Type B pancreatic cell (in vitro differentiated cells): ENCODE measurements at places on chromosomes 4 and X.

- DNase-seq = no peak
These were observed 242.7 kb upstream of the DCAF8L1 start for GRCh38 chrX:28223991-28224390.

GRCh38 chr4:113978561-113979147 lies 793 bp downstream of the ARSJ start:
- DNase-seq = no peak

- DNase-seq = no peak
These were observed 113.3 kb upstream of the TBC1D9 start for GRCh38 chr4:140869446-140869845.

GRCh38 chr4:81042578-81043365 lies 12.3 kb downstream of the BMP3 start:
- no peak for DNase-seq

GRCh38 chr4:47996021-47996420 lies 20.5 kb downstream of the CNGA1 start:
- no peak for DNase-seq

DNA sequence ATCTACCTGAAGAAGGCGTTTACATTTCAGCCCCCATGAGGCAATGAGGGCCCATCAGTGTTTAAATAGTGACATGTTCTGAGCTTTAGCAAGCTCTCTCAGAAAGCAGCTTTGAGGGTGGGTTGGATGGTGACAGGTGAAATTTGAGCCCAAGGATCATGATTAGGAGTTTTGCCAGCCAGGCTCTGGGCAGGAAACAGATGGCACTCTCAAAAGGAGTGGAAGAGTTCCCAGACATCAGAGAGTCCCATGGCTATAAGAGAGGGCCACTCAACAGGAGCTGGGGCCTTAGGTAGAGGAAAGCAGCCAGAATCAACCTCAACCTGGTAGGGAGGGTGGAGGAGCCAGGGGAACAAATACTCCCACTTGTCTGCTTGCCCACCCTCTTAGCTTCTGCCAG lies 499.8 kb downstream of the MID1IP1 start:
- DNase-seq = no peak

- DNase-seq = no peak
These were observed 1.8 kb downstream of the PGAM4 start for GRCh38 chrX:77967631-77968030.

GRCh38 chr4:13208558-13209193 lies 275.5 kb downstream of the RAB28 start:
- no peak for DNase-seq

GRCh38 chrX:12526306-12526705 lies 264.9 kb upstream of the PRPS2 start:
- DNase-seq = no peak

DNA sequence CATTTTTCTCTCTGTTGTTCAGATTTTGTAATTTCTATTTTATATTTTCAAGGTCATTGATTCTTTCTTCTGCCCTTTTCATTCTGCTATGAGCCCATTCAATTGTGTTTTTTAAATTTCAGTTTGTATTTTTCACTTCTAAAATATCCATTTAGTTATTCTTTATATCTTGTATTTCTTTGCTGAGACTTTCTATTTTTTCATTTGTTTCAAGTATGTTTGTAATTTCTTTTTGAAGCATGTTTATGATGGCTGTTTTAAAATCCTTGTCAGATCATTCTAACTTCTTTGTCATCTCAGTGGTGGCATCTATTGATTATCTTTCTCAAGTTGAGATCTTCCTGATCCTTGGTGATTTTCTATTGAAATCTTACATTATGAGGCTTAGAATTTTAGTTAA lies 157.2 kb upstream of the USP9X start:
- DNase-seq = no peak

- DNase-seq = no peak
These were observed 165.9 kb downstream of the IL15 start for GRCh38 chr4:141802333-141802732.

DNA sequence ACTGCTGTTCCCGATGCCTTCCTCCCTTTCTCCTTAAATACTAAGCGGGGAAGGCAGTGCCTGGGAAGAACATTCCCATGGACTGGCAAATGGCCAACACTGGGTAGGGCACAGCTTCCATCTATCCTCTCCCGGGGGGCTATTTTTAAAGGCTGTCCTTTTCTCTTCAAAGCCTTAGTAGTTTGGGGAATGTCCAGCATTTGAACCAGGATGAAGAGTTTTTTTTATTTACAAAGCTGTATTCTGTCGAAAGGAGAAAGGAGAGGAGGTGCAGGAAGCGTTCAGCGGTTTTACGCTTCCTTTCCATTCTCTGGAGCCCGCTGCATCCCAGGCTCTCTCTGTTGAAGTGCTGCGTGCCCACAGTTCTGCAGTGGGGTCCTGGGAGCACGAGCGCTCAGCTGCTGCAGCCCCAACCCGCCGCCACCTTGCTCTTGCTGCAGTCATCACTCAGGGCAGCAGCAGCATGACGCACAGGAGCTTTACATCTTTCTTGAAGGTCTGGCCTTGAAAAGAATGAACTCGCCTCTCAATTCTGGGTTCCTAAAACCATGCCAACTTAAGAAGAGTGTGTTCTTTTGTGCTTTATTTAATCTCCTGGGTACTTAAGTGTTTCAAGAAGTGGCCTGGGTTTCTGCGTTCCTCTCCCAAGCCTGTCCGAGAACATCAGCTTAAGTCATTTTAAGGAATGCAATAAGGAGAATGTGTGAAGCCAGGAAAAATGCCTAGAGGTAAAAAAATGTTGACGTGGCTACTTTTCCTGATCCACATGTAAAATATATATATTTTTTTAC lies 427.2 kb downstream of the MAPK10 start:
- DNase-seq = no peak

DNA sequence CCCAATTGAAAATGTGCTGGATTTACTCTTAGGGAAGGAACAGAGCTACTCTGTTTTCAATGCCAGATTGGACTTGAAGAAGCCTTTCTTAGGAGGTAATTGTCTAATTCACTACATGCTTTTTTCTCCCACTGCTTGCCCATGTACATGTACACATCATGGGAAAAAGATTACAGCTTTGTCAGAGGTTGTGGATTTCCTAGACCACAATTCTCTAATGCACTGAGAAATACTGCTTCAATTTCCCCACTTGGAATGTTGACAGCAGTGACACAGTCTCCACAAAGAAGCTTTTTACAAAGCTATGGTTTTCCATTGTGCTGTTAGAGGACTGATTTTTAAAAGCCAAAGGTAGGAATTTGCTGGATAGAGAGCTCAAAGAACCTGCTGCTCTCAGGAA lies 19.5 kb downstream of the ZAR1 start:
- no peak for DNase-seq

- DNase-seq = no peak
These were observed 92.7 kb downstream of the STIM2 start for GRCh38 chr4:26953366-26953765.

DNA sequence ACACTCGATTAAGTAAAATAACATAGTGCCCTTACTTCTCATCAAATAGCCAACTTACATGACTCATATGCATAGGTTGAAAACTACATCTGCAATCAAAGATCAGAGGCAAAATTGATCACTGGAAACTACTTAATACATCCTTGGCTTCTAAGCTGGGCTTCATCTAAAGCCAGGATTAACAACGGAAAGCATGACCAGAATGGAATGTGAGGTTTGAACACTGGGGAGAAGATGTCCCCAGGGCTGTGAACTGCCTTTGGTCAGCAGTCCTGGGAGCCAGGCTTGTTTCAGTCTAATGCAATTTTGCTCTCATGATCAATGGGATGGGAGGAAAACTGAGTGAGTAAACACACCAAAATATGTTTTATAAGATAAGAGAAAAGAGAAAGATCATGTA lies 192.5 kb upstream of the TTC29 start:
- no peak for DNase-seq

- DNase-seq = no peak
These were observed 97.2 kb upstream of the EOLA2 start for GRCh38 chrX:150035531-150035930.

- DNase-seq = no peak
These were observed 9.3 kb downstream of the FGFBP2 start for GRCh38 chr4:15953625-15954024.

DNA sequence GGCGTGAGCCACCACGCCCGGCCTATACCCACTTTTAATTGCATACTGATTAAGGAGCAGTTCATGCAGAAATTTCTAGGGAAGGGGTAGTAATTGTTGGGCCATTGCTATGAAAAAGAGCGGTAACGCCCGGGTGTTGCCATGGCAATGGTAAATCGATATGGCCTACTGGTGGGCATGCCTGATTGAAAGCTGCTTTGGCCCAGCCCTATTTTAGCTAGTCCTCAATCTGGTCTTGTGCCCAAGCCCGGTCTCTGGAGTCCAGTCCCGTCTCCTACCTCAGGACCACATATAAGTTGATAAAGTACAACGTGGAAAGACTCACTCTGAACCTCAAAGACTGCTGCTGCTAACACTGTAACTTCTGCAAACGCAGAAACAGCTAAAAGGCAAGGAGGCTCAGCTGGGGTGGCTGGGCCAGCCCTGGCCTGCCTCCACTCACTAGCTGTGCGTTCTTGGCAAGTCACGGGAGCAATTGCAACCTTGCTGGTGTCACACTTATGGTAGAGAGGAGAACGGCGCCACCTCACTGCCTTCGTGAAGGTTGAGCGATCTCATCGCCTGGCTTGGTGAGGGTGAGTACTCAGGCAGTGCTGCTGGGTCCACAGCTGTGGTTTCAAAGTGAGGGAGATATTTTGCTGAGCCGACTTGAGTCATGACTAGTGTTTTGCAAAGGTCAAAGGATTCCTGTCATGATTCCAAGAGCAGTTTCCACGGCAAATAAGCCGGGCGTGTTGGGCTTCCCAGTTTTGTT lies 57.0 kb upstream of the GRPEL1 start:
- DNase-seq = no peak

GRCh38 chrX:57752866-57753265 lies 72.8 kb upstream of the NLRP2B start:
- no peak for DNase-seq

- DNase-seq = no peak
These were observed 57.7 kb upstream of the ATXN3L start for GRCh38 chrX:13377550-13377934.

GRCh38 chrX:18864390-18864920 lies 119.5 kb downstream of the PHKA2 start:
- DNase-seq = no peak

GRCh38 chr4:156815717-156816359 lies 155.8 kb downstream of the PDGFC start:
- no peak for DNase-seq

DNA sequence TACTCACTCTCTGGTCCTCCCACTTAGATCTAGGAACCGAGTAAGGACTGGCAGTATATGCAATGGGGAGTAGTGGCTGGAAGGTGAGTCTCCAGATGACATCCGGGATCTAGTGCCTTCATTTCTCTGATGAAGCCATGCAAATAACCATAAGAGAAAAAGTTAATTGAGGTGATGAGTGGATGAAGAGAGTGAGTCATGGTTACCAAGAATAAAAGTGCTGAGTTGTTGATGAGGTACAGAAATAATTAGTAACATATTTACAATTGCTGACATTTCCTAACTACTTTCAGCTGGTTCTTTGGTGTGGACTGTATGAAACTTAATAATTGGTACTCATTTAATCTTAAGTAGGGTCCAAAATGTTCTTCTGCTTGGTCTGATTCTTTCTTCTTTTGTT lies 146.7 kb upstream of the PITX2 start:
- DNase-seq = no peak

- peak; percentile 80 for DNase-seq
These were observed 21.0 kb upstream of the DCTD start for GRCh38 chr4:182938205-182938645.

GRCh38 chr4:144357975-144358374 lies 217.5 kb upstream of the GYPA start:
- no peak for DNase-seq

DNA sequence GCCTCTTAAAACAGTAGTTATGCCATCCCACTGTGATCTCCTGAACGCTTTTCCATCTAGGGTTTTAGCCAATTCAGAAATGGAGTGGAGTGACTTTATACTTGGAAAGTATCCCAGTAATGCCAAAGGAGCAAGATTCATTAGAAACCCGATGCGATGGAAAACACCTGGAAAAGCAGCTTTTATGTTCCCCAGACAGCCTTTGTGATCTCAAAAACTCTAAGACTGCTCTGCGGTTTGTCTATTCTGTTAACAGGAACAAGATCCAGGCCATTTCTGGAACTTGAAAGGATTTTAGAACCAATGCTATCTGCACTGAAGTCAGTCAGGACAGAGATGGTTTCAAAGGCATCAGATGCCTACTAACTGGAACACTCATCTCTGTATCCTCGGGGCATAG lies 145.1 kb downstream of the APBB2 start:
- no peak for DNase-seq

- DNase-seq = no peak
These were observed 682.3 kb upstream of the GRID2 start for GRCh38 chr4:91621446-91621845.

DNA sequence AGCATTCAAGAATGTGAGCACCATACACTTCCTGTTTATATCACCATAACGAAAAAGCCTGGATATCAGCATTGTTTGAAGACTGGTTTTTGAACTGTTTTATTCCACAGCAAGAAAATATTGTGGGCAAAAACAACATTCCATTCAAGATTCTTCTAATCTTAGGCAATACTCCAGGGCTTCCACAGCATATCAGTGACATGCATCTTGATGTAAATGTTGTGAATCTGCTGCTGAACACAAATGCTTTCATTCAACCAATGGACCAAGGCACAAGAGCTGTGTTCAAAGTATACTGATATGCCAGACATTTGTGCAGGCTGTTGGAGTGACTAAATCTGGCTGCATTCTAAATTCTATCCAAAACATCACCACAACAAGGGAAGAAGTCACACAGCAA lies 260.1 kb upstream of the ETNPPL start:
- DNase-seq = no peak

GRCh38 chr4:83646538-83647239 lies 110.8 kb downstream of the GPAT3 start:
- DNase-seq = no peak

DNA sequence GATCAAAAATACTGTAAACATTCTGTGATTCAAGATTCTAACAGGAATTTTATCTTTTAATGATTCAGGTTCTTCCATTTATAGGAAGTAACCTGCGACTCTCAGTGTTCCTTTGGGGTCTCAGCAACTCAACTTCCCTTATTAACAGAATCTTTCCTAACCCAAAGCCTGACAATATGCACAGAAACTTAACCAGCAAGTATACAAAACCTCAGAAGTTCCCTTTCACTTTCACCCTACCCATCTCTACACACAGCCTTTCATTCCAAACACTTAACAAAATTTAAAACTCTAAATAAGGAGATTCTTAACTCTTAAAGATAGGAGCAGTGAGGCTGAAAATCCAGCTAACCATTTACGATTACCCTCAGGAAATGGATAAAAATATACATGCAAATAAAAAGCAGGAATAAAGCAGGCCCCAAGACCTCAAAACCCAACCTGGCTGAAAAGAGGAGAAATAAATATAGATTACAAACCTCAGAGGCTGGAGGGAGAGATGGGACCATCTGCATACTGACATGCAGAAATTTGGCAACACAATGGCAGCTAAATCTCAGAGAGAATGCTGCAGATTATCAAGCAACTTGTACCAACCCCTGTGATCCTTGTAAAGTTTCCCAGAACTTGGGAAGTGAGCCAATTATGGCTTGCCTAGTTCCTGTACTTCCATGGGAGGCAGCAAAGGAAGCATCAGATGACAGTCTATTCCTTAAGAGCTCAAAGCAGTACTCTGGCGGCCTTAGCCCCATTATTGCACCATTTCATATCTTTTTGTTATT lies 101.0 kb downstream of the ATP11C start:
- DNase-seq = no peak

GRCh38 chrX:46173159-46173558 lies 372.1 kb downstream of the ZNF674 start:
- DNase-seq = no peak

GRCh38 chr4:13892739-13893105 lies 265.2 kb upstream of the BOD1L1 start:
- no peak for DNase-seq

- DNase-seq = no peak
These were observed 107.8 kb upstream of the RAPGEF2 start for GRCh38 chr4:158995040-158995439.
